Germinal center (tissue), 1 donor: ENCODE measurements at places on chromosomes 7 and 10.

- no peak for DNase-seq
Measured at GRCh38 chr10:120424198-120424464, 32.9 kb upstream of the PLPP4 start.

DNA sequence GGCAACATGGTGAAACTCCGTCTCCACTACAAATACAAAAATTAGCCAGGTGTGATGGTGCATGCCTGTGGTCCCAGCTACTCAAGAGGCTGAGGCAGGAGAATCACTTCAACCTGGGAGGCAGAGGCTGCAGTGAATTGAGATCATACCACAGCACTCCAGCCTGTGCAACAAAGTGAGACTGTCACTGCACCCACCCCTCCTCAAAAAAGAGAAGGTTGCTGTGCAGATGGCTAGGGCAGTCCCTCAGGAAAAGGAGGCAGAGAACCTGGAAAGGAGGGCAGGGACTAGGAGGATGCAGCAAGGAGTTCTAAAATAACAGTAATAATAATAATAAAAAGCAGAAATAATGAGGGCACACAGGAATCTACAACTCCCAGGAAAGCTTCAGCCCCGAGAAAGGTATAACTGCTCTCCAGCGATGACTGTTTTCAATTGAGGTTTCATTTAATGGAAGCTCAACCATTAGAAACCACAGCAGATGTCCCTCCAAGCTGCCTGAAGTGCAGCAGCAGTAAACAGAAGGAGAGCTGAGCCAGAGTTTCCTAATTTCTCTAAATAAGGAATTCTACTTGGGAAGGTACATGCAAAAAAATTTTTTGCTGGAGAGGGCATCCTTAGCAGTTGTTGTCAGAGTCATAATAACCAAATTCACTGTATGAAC lies 326.5 kb downstream of the GATA3 start:
- DNase-seq: no peak

DNA sequence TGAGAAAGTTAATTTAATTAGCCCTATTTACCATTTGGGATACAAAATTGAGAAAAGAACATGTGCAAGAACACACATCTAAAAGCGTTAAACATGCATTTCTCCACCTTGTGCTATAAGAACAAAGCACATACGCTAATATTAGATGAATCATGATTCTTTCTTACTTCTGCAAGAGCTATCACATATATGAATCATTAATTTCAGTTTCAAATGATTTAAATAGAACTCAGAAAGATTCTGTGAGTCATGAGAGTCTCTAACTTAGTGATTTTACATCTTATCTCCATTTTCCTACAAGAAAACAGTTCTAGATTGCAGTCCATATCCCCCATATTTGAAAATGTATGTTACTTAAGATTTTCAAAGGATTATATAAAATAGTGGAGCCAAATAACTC lies 173.9 kb downstream of the RNLS start:
- no peak for DNase-seq

DNA sequence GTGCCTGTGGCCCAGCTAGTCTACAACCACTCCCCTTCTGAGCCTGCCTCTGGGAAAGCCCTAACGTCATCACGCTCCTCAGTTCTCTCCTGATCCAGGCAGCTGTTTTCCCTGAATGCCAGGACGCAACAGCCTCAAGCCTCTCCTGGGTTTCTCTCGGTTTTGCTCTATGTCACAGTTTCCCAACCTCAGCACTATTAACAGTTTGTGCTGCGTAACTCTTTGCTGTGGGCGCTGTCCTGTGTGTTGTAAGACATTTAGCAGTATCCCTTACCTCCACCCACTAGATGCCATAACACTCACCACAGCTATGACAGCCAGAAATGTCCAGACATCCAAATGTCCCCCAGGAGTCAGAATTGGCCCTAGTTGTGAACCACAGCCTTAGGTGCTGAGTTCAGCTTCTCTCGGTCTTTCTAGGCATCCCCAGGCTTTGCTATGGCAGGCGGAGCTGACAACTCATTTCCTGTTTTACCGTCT lies 226.3 kb upstream of the NPVF start:
- DNase-seq: no peak

- no peak for DNase-seq
Measured at GRCh38 chr10:124087672-124088634, 5.4 kb downstream of the CHST15 start.

- no peak for DNase-seq
Measured at GRCh38 chr10:32070645-32071044, 14.4 kb upstream of the KIF5B start.

DNA sequence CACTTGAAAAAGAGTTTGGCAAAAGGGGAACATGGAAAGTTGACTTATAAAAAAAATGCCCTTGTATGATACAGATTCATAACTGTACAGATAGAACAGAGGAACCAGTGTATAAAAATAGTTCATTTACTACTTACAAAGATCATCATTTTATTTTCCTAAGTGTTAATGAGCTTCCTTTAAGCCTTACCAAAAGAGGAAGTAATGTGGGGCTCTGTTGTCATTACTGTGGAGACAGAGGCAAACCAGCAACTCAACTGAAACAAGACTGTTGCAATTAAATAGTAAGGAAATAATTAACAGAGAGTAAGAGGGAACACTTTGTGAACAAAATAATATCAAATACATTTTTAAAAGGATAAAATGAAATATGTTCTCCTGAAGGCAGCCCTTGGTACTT lies 526.2 kb upstream of the ADARB2 start:
- no peak for DNase-seq

- DNase-seq: no peak
Measured at GRCh38 chr7:71016401-71016800, 115.5 kb upstream of the GALNT17 start.

GRCh38 chr10:43393606-43394360 lies 15.2 kb downstream of the HNRNPF start:
- DNase-seq: no peak
